ENCODE measurements at places on chromosomes 1 and 21.

DNA sequence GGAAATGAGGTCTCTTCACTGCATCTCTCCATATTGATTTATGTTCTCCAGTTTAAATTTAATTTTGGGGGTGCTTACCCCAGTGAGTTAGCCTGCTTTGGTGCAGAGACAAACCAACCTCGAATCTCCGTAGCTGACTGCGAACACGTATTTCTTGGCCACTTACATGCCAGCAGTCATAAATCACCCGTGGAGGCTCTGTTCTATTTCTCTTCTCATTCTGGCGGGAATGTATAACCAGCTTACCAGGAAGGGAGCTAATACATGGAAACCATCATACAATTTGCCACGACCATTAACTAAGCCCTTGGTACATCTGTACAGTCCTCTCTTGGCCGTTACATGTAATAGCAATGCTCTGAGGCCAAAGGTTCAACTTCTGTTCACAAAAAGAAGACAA lies 148.0 kb downstream of the PLA2G4A start:
- no peak for DNase-seq

DNA sequence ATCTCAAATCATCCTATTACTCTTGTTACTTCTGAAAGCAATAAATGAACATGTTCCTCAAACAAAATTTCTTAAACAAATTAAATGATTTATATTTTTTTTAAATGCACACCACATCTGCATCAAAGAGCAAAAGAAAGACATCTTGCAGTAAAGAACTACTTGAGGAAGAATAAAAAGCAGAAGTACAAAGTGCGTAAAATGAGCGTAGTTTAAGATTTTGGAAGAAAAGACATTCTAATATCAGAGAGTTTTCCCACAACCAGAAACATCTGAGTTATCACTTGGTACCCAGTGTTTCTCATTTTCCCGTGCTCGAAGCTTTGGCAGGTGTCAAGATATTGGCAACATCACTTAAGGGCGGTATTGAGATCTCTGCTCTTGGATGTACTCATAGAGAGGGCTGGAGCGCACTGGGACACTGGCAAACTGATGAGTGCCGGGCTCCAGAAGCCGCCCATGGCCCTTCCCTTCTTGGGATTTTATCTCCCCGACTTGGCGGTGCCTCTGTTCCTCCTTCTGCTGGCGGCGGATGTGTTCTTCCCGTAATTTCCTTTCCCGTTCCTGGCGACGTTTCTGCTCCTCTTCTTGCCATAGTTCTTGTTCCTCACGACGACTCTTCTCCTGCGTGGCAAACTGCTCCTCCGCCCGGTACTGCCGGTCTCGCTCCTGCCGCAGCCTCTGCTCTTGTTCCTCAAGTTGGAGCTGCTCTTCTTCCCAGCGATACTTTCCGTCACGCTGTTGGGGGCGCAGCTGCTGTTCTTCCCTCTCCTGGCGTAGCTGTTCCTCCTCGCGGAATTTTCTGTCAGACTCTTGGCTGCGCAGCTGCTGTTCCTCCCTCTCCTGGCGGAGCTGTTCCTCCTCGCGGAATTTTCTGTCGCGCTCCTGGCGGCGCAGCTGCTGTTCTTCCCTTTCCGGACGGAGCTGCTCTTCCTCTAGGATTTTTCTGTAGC lies 7.9 kb downstream of the TCHH start:
- DNase-seq = no peak

DNA sequence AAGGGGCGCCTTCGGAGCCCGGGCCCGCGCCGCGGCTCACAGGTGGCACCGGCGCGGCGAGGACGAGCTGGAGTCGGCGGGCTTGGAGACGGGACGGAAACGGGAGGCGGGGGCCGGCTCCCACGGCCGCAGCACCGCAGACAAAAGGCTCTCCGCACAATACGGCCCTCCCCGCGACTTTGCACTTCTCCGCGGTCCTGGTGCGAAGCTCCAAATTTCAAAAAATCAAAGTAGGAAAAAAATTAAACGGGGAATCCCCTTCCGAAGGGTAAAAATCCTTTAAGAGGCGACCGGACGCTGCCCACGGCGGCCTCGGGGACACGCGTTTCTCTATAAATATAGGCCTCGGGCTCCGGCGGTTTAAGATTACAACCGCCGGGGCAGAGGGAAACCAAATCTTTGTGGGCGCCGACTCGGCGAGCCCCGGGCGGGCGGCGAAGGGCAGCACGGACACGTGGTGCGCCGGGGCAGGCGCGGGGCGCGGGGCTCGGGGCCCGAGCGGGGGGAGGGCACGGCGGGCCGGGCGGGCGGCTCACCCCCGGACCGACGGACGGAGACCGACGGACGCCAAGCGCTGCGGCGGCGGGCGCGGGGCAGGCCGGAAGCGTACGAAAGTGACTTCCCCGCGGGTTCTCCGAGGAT lies 453 bp downstream of the PABPC4 start:
- DNase-seq = no peak

GRCh38 chr1:44288883-44289282 lies 66.2 kb downstream of the ERI3 start:
- no peak for DNase-seq

- DNase-seq = no peak
Measured at GRCh38 chr1:223707256-223708000, 4.9 kb upstream of the CAPN2 start.

- no peak for DNase-seq
Measured at GRCh38 chr1:73556270-73556669, 641.7 kb downstream of the LRRIQ3 start.

DNA sequence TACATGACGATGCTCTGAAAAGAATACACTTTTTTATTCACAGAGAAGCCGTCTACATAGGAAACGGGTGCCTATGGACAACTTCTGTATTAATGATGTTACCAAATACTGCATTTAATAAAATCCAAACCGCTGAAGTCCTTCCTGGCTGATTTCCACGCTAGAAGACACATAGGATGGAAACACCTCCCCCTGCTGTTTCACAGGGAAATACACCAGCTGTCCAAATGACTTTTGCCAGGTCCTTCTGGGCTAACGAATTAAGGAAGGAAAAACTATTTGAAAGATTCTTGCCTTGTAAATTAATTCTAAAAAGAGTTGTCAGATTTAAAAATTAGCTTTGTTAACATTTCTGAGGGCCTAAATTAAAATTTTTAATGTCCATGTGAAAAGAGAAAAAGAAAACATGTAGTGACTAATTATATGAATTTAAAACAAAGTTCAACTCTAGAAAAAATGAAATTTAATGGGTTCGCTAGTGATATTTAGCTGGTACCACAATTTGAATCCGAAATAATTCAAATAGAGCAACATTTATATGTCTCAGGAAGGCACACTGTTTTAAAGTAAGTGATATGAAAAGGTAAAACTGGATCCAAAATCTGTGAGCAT lies 146.0 kb downstream of the RERE start:
- no peak for DNase-seq

DNA sequence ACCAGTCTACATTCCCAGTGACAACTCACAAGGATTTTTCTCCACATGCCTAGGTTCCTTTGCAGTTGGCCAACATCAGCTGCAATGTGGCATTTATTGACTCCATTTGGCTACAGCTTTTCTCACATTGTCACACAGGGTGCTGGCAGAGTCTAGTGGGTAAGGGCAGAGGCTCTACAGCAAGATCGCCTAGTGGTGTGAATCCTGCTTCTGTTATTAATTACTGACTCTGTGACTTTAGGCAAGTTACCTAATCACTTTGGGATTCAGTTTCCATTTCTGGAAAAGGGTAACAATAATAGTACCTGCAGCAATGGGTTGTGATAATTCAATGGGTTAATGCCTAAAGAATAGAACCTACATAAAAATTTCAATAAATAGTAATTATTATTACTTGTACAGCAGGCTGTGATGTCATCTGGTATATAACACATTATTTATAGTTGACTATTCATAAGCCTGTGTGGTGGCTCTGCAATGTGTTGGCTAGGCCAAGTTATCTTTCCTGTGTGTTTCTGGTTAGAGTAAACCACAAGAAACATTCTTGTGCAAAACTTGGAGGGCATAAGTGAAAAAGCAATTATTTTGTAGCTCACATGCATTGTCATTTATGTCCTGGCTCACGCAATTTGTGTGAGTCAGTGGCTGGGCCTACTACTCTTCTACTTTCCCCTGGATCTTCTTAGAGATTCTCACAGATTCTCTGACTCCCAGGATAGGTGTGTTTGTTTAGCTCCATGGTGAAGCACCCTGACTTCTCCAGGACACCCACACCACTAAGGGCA lies 59.5 kb downstream of the PTGS2 start:
- no peak for DNase-seq

DNA sequence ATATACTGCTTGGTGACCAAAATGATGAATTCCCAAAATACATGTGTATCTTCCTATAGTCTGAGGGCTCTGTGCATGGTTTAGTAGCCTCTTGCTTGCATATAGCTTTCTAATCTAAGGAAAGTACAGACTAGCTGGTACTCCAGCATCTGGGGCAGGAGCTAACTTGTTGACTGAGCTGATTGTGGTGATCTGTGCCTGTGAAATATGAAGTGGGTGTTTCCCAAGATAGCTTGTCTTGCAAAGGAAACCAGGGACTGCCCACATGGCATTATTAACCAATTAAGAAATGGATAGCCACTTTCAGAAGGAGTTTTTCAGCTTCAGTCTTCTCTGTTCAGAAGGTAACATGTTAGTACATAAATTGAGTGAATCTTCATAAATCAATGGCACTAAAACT lies 219.8 kb downstream of the NEGR1 start:
- DNase-seq = no peak

DNA sequence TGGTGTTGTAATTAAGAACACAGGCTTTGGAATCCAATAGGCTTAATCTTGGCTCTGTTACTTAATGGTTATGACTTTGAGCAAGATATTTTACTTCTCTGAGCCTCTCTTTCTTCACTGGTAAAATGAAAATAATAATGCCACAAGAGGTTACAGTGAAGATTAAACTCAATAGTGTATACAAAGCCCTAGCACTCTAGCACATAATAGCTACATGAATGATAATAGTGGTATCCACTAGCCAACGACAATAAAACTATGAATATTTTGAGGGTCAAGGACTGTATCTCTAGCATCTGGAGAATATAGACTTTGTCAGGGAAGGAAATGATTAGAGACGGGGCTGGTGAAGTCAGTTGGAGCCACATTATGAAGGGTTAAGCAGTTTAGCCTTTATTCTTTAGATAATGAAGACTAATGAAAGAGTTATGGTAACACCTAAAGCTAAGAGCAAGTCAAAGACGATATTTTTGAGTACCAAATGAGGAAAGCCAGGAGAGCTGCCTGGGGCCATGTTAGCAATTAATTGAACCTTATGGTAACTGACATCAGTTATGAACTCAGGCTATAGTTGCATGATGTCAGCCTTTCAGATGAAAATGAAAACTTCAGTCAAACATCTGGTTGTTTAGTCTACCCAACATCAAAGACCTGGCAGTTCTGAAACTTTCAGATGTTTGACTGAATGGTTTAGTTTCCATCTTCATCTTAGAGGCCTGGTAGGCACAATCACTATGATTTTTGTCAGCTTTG lies 32.8 kb upstream of the RNF11 start:
- DNase-seq = no peak

GRCh38 chr1:229370601-229371021 lies 27.8 kb upstream of the CCSAP start:
- DNase-seq = no peak

DNA sequence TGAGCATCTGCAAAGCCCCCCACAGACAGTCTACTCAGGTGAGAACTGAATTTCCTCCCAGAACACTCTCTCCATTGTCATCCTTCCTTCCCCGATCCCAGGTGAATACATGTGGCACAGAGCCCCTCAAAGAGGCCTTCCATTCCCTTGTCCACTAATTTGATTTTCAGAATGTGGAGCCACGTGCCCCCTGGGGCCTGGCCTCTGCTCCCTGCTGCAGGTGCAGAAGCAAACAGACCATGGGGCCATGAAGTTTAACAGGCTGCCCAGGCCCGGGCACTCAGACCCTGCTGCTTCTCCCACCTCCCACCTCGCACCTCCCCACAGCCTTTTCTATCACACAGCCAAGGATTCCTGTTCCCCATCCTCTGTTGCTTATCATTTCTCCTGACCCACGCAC lies 243.8 kb upstream of the RAB4A start:
- DNase-seq = no peak

DNA sequence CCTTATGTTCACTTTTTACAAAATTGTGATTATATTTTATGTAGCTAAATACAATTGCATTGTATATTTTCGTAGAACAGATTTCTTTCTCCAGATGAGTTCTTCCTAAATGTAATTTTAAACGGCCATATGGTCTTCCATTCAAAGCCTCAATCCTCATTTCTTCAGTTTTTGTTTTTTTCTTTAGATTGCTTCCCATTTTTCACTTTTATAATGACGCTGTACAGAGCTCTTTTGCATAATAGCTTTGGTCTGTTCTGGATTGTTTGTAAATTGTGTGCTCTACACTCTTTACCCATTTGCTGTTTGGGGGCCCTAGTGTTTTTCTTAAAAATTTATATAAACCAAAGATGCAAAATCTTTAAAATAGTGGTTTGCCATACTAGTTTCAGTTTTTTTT lies 27.8 kb downstream of the AVPR1B start:
- DNase-seq = no peak

GRCh38 chr21:43609501-43610340 lies 49.6 kb downstream of the HSF2BP start:
- no peak for DNase-seq

GRCh38 chr1:43958351-43959255 lies 11.2 kb upstream of the DPH2 start:
- DNase-seq = no peak

GRCh38 chr1:105294838-105295237 lies 1545.1 kb downstream of the AMY1C start:
- DNase-seq = no peak

- DNase-seq = no peak
Measured at GRCh38 chr1:57376041-57376440, 47.8 kb downstream of the DAB1 start.

GRCh38 chr1:206589206-206589605 lies 23.1 kb downstream of the EIF2D start:
- no peak for DNase-seq

- no peak for DNase-seq
Measured at GRCh38 chr1:201329801-201330200, 46.5 kb downstream of the PKP1 start.

- DNase-seq = no peak
Measured at GRCh38 chr1:72670902-72671301, 388.6 kb upstream of the NEGR1 start.

Measured in activated CD8-positive, alpha-beta memory T cell treated with anti-CD3 and anti-CD28 coated beads for 1 hour (primary cell).